ENCODE measurements at places on chromosomes 16 and 17.

DNA sequence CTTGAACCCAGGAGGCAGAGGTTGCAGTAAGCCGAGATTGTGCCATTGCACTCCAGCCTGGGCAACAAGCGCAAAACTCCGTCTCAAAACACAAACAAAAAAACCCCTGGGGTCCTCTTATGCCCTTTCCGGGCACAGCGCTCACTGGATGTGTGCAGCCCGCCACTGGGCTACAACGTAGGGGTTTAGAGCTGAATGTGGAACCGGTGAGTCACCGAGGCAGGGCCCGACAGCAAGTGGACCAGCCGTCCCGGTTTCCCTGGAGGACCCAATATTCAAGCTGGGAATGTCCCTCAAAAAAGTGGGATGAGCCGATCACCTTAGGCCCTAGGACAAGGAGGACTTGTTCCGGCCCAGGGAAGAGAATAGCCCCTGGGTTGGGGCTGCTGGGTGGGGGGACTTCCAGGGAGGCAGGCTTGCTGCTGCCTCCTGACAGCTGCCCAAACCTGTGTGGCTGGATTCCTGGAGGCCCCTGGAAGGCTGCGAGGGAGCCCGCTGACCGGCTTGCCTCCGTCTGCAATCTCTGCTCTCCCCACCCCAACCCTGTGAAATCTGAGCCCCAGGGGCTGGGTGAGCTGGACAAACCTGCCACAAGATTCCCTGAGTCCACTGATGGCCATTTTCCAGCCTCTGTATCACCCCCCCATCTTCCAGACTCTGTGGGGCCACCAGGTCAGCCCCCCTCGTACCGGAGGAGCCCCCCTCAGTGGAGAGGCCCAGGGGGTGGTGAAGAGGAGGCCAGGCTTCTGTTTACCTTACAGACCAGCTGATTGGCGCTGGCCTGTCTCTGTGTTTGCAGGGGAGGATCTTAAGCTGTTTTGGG, 2.9 kb upstream of the CLDN9 start:
- no peak for DNase-seq

DNA sequence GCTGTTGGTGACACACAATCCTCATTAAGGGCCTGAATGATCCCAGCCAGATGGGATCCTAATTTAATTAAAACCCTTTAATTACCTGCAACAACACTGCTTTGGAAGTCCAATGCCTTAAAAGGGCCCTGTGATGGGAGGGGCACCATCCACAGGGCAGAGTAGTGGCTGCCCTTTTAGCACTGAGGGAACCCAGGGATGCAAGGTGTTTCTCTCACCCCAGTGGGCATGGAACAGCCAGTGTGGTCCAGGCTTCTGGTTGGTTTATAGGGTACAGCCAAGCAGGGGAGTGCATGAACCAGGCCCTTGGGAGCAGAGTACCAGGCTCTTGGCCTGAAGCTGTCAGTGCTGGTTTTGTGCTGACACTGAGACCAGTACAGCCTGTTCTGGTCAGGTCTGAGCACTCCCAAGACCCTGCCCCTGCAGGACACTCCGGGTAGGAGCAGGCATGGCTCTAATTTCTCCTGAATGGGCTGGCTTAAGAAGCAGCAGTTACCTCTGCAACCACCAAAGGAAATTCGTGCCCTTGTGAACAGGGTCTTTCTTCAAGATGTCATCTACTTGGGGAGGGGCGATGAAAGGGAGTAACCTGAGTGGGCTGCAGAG, 9.9 kb downstream of the NXPH3 start:
- DNase-seq = no peak

- no peak for DNase-seq
Observed at GRCh38 chr16:88649195-88649923, 1.5 kb downstream of the CYBA start.

DNA sequence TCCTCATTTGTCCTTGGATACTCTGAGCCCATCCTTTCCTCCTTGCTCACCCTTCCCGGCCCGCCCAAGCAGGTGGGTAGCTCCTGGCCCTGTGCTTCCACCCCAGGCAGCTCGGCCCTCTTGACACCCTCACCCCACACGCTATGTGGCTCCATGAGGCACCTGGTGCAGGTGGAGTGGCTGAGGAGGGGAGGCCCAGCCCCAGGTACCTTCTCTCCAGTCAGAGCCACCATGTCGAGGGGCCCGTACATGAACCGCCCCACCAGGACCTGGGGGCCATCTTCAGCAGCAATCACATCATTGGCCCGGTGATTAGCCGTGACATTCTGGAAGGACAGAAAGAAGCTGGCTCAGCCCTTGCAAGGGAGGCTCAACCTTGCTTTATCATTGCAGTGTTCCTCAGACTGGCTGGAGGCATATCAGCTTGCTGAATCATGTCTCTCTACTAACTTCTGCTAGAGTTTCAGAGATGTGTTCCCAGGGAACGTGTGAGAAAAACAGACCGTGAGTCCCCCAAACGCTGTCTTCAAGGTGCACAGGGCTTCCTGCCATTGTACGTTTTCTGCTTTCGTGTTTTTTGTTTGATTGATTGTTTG, 20.3 kb downstream of the PIMREG start:
- no peak for DNase-seq

DNA sequence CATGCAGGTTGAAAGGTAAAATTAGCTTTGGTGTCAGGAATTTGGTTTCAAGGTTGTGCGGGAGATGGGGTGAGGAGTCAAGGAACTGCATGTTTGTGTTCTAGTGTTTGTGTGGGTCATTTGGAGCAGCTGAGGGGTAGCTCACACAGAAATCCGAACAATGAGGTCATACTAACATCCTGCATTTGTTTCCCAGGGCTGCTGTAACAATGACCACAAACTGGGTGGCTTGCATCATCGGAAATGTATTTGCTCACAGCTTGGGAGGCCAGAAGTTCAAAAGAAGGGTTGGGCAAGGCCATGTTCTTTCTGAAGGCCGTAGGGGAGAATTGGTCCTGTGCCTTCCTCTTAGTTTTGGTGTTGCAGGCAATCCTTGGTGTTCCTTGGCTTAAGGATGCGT, 287.4 kb downstream of the HAPSTR1 start:
- no peak for DNase-seq

GRCh38 chr16:85202631-85203461, 90.6 kb upstream of the CIBAR2 start:
- no peak for DNase-seq

- DNase-seq = no peak
Observed at GRCh38 chr17:31538080-31538762, 146.7 kb downstream of the RAB11FIP4 start.

DNA sequence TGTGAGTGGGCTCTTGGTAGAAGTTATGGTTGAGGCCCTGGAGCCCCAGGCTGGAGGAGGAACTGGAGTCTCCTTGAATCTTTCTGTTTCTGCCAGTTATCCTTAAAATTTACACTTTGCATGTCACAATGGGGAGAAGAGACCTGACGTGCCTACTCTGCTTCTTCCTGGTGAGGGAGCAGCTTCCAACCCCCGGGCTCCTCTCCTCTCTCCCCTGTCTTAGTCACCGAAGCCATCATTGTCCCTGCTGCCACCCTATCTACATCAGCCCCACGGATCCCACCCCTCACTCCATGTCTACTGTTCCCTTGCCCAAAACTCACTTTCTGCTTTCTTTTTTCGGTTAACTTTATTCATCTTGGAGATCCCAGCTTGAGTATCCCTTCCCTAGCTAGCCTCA, 17.6 kb downstream of the DNAJA3 start:
- no peak for DNase-seq

DNA sequence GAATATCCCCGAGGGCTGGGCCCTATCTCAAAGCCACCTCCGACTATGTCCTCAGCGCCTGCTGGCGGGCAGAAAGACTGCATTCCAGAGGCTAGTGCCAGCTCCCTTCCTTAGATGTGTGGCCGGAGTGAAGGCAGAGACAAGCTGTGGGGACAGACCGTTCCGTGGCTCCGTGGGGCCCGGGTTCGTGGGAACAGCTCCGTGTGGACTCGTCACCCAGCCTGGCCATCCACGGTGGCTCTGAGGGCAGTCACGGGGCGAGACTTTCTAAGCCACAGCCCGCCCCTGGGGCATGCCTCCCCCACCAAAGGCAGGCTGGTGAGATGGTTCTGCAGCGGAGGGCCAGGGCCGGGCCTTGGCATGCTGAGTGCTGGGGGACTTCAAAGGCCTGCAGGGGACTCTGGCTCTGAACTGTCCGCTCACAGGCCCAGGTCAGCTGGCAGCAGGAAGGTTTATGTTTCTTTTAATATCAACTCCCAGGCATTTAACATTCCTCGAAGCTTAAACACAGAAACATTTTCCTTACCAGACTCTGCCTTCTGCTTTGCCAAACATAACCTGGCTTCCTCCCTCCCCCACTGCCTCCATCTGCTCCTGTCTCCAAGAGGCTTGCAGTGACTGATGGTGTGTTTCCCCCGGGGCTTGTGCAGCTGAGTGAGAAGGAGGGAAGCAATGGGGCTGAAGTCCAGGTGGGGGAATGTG, 50.4 kb downstream of the TIMM22 start:
- DNase-seq = no peak

All from Panc1 (cell line).